ENCODE measurements at places on chromosomes 3 and 15.

- DNase-seq = no peak
These were observed 34.0 kb downstream of the KLHL25 start for GRCh38 chr15:85760531-85761371.

- no peak for DNase-seq
These were observed 6.7 kb downstream of the ABHD17C start for GRCh38 chr15:80701676-80702311.

GRCh38 chr15:48766196-48766595 lies 44.7 kb downstream of the CEP152 start:
- DNase-seq = no peak

GRCh38 chr3:74415731-74416130 lies 198.7 kb downstream of the CNTN3 start:
- no peak for DNase-seq

GRCh38 chr15:60679256-60679655 lies 200.3 kb upstream of the ICE2 start:
- DNase-seq = no peak

DNA sequence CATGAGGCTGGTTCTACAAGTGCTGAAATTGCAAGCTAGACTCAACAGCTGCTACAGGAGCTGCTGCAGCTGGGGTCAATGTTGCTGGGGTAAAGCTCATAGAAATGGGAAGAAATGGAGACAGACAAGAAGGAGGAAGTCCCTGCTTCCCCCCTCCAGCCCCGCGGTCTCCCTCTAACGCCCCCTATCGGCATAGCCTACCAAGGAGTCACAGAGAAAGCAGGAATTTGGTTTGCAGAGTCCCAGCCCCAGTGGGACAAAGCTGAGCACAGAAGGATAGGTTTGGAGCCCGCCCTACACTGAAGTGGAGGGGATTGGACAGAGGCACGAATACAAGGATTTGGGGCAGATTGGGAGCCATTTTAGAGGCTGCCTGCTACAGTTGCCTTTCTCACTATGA lies 176.9 kb upstream of the ANKRD28 start:
- no peak for DNase-seq
